ENCODE measurements at places on chromosomes 16 and 17.

DNA sequence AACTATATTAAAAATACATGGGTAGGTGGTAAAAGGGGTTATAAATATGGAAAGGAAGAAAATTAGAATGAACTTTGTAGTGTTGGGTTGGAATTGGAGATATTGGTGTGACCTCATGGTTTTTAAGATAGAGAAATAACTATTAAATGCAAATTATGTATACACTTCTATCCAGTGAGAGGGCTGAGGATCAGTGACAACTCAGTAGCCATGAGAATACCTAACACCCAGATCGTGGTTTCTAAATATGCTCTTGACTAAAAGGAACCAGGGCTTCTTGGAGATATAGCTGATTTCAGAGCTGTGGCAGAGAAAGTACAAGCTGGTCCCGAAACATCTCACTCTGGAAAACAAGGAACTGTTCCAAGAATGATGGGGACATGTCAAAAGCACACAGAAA lies 44.4 kb downstream of the SLC6A4 start:
- no peak for DNase-seq

GRCh38 chr16:11604783-11605563 lies 18.3 kb upstream of the LITAF start:
- DNase-seq: no peak

- no peak for DNase-seq
Measured at GRCh38 chr16:85156869-85157268, 44.6 kb upstream of the CIBAR2 start.

DNA sequence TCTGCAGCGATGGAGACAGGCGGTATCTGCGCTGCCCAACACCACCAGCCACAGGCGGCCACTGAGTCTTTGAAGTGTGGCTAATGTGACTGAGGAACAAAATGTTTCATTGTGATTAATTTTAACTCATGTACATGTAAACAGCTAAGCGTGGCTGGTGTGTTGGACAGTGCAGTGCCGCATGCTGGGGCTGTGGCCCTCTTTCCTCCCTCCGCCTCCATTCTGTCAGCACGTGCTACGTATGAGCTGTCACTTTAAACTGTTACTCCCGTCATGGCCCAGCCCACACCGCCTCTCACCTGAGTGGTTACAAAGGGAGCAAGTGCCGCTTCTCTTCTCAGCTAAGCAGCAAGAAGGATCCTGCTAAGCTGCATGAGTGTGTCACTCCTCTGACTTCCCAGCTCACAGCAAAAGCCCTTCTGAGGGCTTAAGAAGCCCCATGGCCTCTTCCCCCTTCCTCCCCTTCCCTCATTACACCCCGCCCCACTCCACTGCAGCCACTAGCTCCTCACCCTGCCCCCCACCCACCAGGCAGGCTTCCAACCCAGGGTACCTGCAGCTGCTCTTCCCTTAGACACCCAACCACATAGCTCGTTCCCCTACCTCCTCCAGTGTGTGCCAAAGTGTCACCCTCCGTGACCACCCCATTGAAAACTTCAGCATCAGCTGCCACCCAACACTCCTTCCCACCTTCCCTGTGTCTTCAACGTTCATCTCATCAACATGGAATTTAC lies 15.0 kb downstream of the HASPIN start:
- DNase-seq: peak; percentile 41

DNA sequence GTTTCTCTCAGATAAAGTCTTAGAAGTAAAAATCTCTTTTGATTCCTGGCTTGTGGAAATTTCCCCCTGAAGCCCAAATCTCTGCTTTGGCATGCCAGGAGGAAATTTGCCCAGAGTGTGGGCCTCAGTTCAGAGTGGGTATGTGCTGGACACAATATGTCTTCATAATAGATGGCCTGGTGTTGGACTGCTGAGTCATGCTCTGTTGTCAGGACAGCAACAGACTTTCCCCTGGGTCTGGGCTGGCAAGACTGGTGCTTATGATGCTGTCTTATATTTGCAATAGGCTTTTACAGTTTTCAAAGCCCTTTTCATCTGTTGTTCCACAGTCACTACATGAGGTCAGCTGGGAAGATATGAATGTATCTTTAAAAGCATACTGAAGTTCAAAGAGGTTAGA lies 57.0 kb downstream of the SHISA9 start:
- DNase-seq: no peak

- DNase-seq: no peak
Measured at GRCh38 chr16:30509081-30509765, 17.1 kb downstream of the ZNF768 start.

GRCh38 chr17:1294157-1294717 lies 14.8 kb downstream of the TRARG1 start:
- DNase-seq: no peak

- DNase-seq: no peak
Measured at GRCh38 chr17:12546983-12547382, 118.7 kb upstream of the MYOCD start.

GRCh38 chr17:59368218-59368857 lies 36.9 kb downstream of the YPEL2 start:
- no peak for DNase-seq
